ENCODE measurements at places on chromosomes 5 and 9. TPM values are rescaled to one million over a fixed set of nuclear protein-coding genes. Genes with fewer than 3 reads are reported as not detected.

DMRT3 gene
- total RNA-seq = not detected

FYB1 gene
- 270 TPM for total RNA-seq

EQTN gene
- not detected for total RNA-seq

PCSK1 gene
- not detected for total RNA-seq

PALM2AKAP2 gene
- total RNA-seq = not detected

SLC45A2 gene
- total RNA-seq = not detected

OTP gene
- total RNA-seq = not detected

GDF9 gene
- total RNA-seq = 0.68 TPM

SLC6A18 gene
- total RNA-seq = not detected

SLC25A2 gene
- total RNA-seq = 0.38 TPM

CCDC183 gene
- total RNA-seq = 1.4 TPM

LCN2 gene
- total RNA-seq = not detected

GLRX gene
- 72.5 TPM for total RNA-seq

DBH gene
- total RNA-seq = not detected

ORM2 gene
- total RNA-seq = not detected

SLC25A48 gene
- not detected for total RNA-seq

PDZD2 gene
- total RNA-seq = not detected

PPP3R2 gene
- total RNA-seq = not detected

SAXO1 gene
- total RNA-seq = not detected

PRRX2 gene
- not detected for total RNA-seq

GRXCR2 gene
- total RNA-seq = not detected

INSL4 gene
- total RNA-seq = not detected

GPR151 gene
- not detected for total RNA-seq

FOXD4L6 gene
- not detected for total RNA-seq

RABGAP1 gene
- 32.3 TPM for total RNA-seq

SLC23A1 gene
- total RNA-seq = 1.8 TPM

SLC6A19 gene
- not detected for total RNA-seq

FAM200C gene
- total RNA-seq = 0.95 TPM

AIF1L gene
- total RNA-seq = 0.30 TPM

SLC28A3 gene
- 0.20 TPM for total RNA-seq

ACOT12 gene
- not detected for total RNA-seq

CARTPT gene
- not detected for total RNA-seq

OLFM1 gene
- not detected for total RNA-seq

CNTNAP3 gene
- total RNA-seq = not detected

TTC23L gene
- not detected for total RNA-seq

PKD2L2 gene
- total RNA-seq = not detected

TLX3 gene
- not detected for total RNA-seq

CDC23 gene
- total RNA-seq = 33.3 TPM

CDC25C gene
- total RNA-seq = 18.4 TPM

CMBL gene
- total RNA-seq = 2.0 TPM

EDIL3 gene
- not detected for total RNA-seq

NFIL3 gene
- 100 TPM for total RNA-seq

MEIKIN gene
- total RNA-seq = 1.1 TPM

SLC34A1 gene
- total RNA-seq = 1.4 TPM

CCDC69 gene
- total RNA-seq = 62.6 TPM

HNRNPH1 gene
- 699 TPM for total RNA-seq

TMEM171 gene
- total RNA-seq = not detected

CA9 gene
- total RNA-seq = 1.1 TPM

PNPLA7 gene
- 4.5 TPM for total RNA-seq

SLCO6A1 gene
- total RNA-seq = not detected

SPINK6 gene
- not detected for total RNA-seq

TICAM2 gene
- total RNA-seq = 2.5 TPM

C9orf153 gene
- not detected for total RNA-seq
